ENCODE measurements at places on chromosomes 12 and 14. TPM values are rescaled to one million over a fixed set of nuclear protein-coding genes. Genes with fewer than 3 reads are reported as not detected.

DNA sequence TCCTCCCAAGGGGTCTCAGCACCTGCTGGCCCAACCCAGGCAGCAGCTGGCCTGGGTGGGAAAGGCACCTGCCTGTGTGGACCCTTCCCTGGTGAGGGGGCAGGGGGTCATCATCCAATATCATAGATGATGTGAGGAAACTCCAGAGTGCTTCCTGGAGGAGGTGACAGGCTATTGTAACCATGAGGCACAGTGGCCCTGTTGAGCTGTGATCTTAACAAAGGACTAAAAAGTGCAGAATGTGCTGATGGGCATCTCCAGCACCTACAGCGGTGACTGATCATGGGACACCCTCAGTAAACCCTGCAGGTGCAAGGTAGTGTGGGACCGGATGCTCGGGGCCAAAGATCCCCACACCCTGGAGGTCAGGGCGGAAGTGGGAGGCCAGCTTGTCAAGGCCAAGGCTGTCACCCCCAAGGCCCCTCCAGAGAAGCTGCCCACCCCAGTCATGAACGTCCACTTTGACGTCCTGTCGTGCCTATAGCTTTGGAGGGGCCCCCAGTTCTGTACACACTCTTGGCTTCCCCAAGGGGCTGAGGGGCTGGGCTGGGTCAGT lies 7.5 kb downstream of the MMP17 start:
- DNase-seq, result no peak

GRCh38 chr12:133129368-133130037 lies 571 bp downstream of the ZNF891 start:
- DNase-seq, result peak; percentile 17

GRCh38 chr12:104691721-104692556 lies 235.2 kb downstream of the CHST11 start:
- no peak for DNase-seq

GRCh38 chr12:120286768-120287490 lies 4.8 kb downstream of the RNU4-2 start:
- no peak for DNase-seq

GRCh38 chr12:47799357-47799955 lies 20.2 kb downstream of the HDAC7 start:
- no peak for DNase-seq

DNA sequence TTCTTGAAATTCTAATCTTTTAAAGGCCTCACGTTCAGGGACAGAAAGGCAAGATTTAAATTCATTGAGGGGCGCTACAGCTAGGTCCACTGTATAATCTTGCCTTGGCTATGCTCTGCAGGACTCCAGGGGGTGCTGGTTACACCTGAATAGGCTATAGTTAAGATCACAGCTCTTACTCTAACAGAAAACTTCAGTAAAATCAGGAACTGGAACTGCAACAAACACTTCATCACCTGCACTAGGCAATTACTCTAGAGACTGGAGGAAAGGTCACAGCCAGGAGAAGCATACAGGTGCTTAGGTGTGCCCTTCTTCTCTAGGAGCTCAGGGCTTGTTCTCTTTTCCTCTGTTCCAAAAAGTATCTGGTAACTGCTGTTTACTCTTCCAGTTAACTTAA lies 20.9 kb downstream of the SLCO1C1 start:
- DNase-seq, result no peak

- DNase-seq, result peak; percentile 18
These were observed 49.5 kb downstream of the BEGAIN start for GRCh38 chr14:100537446-100538350.

The TMEM132C gene
- total RNA-seq, result 8.0 TPM

- no peak for DNase-seq
These were observed 421.8 kb upstream of the PDE3A start for GRCh38 chr12:19946550-19946949.

- no peak for DNase-seq
These were observed 26.9 kb downstream of the LMO3 start for GRCh38 chr12:16579041-16579440.

DNA sequence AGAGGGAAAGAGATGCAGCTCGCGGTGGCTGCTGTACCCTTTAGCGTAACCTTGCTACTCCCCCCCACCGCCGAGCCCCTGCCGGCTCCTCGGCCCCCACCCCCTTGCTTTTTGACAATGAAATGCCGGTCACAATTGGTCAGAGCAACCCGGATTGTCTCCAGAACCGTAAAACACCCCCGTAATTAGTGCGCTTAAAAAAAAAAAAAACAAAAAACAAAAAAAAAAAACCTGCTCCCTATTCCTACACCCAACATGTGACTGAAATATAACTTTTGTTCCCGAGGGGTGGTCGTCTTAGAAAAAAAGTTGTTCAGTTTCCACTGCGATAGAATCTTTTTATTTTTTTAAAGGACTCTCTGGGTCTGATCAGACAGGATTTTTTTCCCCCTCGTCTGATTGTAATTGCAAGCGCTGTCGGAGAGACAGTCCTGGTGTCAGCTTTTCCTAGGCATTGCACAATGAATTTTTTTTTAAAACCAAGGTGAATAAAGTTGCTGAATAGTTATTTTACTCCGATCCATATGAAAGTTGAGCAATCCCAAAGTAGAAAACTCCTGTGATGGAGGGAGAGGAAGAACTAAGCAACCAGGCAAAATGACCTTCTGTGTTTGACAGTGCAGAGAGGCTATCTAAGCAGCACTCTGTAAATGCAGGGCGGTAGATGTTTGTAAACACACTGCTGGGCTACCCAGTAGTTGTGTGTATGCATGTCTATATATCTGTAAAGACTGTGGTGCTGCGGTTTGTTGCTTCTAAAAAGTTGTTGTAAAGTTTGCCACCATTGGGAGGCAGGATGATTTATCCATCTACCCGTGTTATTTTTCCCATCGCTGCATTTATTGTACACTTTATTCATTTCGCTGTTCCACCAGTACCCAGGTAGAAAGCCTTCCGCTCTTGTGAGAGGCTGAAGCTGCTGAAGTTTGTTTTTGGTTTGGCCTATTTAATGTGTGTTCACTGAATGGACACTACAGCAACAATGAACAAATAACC lies 1.1 kb downstream of the ETV6 start:
- no peak for DNase-seq

The DDN gene
- total RNA-seq, result 6.4 TPM

The CRIP2 gene
- total RNA-seq, result 78.5 TPM

- no peak for DNase-seq
These were observed 22.4 kb downstream of the LACRT start for GRCh38 chr12:54612225-54612750.

DNA sequence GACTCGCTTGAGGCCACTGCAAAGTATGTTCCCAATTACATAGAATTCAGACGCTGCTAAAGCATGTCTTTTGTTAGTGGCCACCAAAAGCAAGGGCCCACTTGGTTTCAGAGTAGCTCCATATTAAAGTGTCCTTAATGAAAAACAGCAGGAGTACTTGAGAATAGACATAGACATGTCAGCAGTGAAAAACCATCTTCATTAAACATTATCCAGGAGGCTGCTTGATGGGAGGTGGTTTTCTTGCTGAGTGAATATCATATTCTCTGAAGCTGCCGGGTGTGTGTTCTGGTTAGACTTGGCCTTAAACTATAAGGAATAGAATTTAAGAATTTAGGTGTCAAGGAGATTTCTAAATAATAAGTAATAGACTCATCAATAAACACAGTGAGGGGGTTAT lies 79.5 kb upstream of the CCDC198 start:
- no peak for DNase-seq

GRCh38 chr12:54266852-54267251 lies 13.1 kb downstream of the CBX5 start:
- DNase-seq, result no peak

- DNase-seq, result no peak
These were observed 166.9 kb upstream of the CCND2 start for GRCh38 chr12:4106621-4107020.

GRCh38 chr14:62662811-62663455 lies 382.3 kb downstream of the KCNH5 start:
- DNase-seq, result no peak

- no peak for DNase-seq
These were observed 18.4 kb downstream of the TMPO start for GRCh38 chr12:98533723-98534251.

DNA sequence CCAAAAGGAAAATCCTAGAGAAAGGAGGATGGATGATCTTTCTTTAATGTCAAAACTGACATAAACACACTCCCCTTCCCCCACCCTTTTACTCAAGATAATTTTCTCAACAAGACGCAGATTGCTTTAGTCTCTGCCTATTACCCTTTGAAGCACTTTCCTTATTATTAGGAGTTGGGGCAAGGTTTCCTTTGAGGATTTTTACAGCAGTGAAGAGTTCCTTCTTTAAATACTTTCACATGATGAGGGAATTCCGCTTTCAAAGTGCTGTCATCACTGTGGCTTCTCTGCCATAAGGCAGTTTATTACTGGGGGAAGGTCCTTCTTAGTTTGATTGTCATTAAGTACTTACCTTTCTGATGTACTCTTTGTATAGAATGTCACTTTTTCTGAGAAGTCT lies 172.1 kb downstream of the MSRB3 start:
- DNase-seq, result no peak

The ADAM21 gene
- not detected for total RNA-seq

The SLC25A21 gene
- 0.91 TPM for total RNA-seq

DNA sequence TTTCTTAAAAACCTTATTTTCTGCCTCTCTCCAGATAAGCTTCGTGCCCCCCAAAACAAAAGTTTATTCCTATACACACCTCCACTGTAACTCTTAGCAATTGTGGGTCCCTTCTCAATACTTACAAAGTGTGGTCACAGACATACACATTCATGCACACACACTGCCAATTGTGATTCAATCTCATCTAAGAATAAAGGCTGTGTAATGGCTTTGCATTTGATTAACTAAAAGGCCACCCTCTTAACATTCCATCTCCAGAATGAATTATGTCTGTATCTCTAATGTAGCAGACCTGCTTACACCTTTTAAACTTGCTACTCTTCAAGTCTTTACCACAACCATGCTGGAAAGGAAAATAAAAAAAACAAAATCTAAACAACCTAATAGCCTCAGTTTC lies 49.5 kb downstream of the MYF5 start:
- no peak for DNase-seq

DNA sequence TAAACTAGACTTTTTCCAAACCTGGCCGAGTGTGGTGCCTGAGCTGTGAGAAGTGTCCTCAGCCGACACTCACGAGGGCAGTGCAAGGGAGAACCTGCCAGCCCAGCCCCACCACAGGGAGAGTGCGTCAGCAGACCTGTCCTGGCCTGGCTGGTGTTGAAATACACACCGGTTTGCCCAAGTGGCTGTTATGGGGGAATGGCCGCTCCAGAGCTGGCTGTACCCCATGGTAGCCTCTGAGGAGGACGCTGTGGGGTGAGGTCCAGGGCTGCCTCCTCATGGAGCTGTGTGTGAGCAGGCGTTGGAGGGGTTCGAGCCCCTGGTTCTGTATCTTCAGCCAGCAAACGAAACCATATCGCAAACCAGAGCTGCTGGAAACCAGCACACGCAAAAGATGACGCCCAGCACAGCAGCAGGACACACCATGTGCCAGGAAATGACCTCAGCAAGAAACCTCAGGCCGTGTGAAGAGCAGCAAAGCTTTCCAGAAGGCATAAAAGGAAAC lies 9.4 kb downstream of the ANKRD9 start:
- no peak for DNase-seq

GRCh38 chr12:62530596-62530995 lies 64.0 kb downstream of the MON2 start:
- DNase-seq, result no peak

DNA sequence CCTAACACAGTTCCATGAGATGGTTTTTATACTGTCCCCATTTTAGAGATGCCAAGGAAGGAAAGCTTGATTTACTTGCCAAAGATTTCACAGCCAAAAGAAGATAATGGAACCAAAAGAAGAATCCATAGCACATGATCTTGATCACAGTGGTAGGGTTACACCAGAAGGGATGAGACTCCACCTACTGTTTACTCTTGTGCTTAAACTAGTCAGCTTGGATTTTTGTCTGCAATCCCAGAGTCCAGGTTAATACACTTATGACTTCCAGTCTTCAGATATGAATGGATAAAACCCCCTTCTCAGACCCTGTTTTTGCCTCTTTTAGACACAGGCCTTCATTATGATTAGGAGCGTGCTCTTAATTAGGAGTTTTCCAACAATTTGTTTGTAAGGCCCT lies 454.2 kb downstream of the AEBP2 start:
- DNase-seq, result no peak

GRCh38 chr12:62468935-62469334 lies 2.3 kb downstream of the MON2 start:
- DNase-seq, result no peak

GRCh38 chr12:118986050-118986449 lies 4.7 kb downstream of the SRRM4 start:
- no peak for DNase-seq

The TEX52 gene
- not detected for total RNA-seq

The PPFIA2 gene
- 31.1 TPM for total RNA-seq

DNA sequence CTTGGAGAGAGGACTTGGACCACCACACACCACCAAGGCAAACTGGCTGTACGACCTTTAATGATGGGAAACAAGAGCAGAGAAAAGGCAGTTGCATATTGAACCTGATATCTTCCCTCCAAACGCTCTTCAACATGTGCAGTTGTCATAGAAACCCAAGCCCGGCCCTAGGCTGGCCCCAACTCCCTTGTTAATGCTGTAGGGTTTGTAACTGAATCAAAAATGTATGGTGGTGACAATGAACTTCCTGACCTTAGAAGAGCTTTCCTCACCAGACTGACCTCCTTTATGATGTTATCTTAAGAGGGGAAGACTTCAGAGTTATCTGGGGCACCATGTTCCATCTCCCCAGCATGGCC lies 12.3 kb downstream of the APOLD1 start:
- no peak for DNase-seq

DNA sequence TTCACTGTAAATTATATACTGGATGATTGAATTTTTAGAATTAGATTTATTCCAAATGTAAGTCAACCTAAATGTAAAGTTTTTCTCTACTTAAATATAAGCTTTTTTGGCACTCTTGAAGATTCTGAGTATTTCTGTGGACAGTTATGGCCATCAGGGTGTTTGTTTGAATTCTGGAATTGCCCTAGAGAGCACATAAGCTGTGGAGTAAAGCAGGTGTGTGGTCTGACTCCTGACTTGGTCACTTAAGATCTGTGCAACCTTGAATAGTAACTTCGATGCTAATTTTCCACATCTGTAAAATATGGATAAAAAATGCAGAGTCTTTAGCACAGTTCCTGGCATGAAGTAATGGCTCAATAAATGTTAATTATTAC lies 64.4 kb downstream of the FUT8 start:
- DNase-seq, result no peak

DNA sequence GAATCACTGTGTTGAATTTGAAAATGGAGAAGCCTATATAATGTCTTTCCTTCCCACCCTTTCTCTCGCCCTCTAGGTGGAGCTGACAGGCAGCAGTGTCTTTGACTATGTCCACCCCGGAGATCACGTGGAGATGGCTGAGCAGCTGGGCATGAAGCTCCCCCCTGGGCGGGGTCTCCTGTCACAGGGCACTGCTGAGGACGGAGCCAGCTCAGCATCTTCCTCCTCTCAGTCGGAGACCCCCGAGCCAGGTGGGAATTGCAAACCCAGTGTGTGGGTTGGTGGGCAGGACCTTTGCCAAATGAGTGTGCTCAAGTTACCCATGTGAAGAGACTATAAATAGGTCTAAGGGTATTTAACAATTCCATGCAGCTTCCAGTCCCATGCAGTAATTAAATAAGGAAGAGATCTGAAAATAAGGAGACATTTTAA lies 274.7 kb downstream of the EGLN3 start:
- DNase-seq, result peak; percentile 78

Measured in glutamatergic neuron (in vitro differentiated cells).